Stimulated activated CD4-positive, alpha-beta T cell treated with anti-CD3 and anti-CD28 coated beads, TNF-alpha, amount 100 ng/mL, for 4 hours (primary cell): ENCODE measurements at places on chromosomes 3 and 15.

DNA sequence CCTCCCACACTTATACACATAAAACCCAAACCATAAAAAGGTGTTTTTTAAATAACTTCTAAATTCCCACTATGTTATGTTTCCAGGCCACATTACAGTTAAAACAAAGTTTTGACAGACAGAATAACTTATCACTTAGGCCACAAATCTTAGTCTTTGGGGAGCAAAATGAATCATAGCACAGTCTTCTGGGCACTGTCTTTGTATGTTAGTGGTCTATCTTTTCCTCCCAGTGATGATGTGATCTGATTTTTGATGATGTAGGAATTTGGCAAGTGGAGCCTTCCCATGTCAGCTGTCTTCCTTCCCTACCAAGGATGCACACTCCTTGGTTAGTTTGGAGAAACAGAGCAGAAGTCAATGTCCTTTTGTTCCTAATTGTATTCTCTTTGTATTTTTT, 67.3 kb downstream of the THSD4 start:
- no peak for DNase-seq

- no peak for DNase-seq
These were observed 239.0 kb upstream of the LRTM1 start for GRCh38 chr3:55166576-55167555.

GRCh38 chr3:74067296-74067695, 442.6 kb upstream of the PDZRN3 start:
- DNase-seq = no peak

GRCh38 chr3:196428041-196428440, 4.2 kb downstream of the UBXN7 start:
- DNase-seq = no peak

GRCh38 chr15:99921101-99921500, 187.9 kb upstream of the LYSMD4 start:
- DNase-seq = no peak

- no peak for DNase-seq
These were observed 129.6 kb downstream of the GADL1 start for GRCh38 chr3:30764891-30765290.

DNA sequence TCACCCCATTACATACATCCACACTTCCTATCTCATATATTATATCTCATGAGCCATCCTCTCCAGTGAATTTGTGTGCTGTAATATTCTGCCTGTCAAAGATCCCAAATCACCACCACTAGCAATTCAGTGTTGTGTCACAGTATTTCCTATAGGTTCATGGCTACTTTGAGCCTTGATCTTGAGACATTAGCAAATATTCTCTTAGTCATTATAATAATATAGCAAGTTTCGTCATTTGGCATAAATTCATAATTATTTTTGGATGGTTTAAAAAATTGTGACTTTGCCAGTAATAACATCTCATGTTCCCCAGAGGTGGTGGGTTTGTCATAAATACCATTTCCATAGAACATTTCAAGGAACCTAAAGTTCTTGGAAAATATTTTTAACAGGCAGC, 47.7 kb downstream of the CMSS1 start:
- no peak for DNase-seq

GRCh38 chr15:62492900-62493299, 327.8 kb upstream of the C2CD4B start:
- DNase-seq = no peak

- DNase-seq = no peak
These were observed 166.4 kb upstream of the KCNMB2 start for GRCh38 chr3:178369811-178370210.

- no peak for DNase-seq
These were observed 24.6 kb upstream of the NECTIN3 start for GRCh38 chr3:111047042-111047441.

DNA sequence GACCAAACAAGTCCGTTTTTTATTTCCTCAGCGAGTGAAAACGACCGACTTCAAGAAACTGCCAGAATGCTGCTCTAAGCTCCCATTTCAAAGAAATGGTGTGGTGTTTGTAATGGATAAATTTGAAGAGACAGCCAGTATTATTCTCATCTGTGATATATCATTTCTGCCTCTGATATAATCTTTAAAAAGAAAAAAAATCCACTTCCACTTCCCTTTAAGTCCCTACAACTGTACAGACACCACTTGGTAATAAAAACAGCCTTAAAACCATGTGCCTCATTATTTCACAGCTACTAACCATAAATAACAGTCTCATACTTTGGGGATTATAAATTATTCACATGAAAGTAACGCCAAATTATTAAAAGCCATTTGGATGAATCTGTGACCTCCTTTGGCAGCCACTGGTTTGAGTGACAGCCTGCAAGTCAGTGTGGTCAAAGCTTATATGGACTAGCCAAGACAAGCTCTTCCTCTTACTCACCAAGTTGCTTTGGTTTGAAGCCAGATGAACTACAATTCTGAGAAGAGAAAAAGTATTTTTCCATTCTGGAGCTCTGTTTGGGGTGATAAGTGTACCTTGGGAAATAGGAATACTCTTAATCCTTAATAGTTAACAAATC, 168.0 kb downstream of the SHOX2 start:
- DNase-seq = no peak

- no peak for DNase-seq
These were observed 27.1 kb upstream of the LAMP3 start for GRCh38 chr3:183189641-183190040.

GRCh38 chr3:125121246-125122010, 65.6 kb upstream of the HEG1 start:
- DNase-seq = no peak

- DNase-seq = no peak
These were observed 10.6 kb upstream of the GCSAM start for GRCh38 chr3:112143689-112144088.

DNA sequence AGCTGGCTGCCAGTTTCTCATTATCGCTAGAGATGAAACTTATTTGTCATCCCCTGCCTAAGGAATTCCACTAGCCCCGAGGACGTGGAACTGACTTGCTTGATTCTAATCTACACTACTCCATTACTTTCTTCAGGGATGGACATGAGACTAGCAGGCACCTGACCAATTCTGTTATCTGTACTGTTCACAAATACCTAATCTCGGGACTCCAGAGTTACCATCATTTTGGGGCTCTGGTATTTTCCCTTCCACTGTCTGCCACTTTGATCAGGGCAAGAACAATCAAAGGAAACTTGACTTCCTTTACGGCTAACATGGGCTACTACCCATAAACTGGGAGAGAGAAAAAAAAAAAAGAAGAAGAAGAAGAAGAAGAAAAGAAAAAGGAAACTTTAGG, 27.8 kb downstream of the BMF start:
- DNase-seq = no peak

DNA sequence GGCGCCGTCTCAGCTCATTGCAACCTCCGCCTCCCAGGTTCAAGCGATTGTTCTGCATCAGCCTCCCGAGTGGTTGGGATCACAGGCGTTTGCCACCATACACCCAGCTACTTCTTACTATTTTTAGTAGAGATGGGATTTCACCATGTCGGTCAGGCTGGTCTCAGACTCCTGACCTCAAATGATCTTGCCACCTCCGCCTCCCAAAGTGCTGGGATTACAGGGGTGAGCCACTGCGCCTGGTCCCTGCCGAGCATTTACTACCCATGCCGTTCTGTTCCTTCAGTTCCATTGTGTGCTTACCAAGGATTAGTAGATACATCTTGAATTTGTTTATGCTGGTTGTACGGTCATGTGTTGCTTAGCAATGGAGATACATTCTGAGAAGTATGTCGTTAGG, 10.3 kb downstream of the CHD2 start:
- no peak for DNase-seq

DNA sequence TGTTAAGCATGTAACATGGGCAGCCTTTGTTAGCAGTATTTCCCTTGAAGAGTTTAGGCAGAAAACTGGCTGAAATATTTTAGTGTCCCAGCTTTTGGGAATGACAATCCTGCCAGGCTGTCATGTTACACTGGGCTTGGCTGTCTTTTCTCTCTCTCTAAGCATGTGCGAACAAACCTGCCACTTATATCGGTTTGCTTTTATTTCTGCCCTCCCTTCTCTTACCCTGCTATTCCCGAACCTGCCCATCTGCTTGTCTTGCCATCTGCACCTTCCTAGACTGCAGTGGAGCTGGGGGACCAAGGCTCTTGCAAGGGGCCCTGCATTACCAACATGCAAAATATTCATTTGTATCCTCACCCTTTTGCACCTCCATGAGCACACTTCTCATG, 339.6 kb downstream of the EPHB1 start:
- no peak for DNase-seq

DNA sequence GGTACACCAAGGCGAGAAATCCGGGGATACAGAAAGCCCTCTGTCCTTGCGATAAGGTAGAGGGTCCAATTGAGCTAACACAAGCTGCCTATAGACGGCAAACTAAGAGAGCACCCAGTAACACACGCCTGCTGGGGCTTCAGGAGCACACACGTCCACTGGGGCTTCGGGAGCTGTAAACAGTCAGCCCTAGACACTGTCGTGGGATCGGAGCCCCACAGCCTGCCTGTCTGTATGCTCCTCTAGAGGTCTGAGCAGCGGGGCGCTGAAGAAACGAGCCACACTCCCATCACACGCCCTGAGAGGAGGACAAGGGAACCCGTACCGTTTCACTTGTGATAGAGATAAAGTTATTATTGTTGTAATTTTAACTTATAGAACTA, 486 bp downstream of the SAMMSON start:
- no peak for DNase-seq

DNA sequence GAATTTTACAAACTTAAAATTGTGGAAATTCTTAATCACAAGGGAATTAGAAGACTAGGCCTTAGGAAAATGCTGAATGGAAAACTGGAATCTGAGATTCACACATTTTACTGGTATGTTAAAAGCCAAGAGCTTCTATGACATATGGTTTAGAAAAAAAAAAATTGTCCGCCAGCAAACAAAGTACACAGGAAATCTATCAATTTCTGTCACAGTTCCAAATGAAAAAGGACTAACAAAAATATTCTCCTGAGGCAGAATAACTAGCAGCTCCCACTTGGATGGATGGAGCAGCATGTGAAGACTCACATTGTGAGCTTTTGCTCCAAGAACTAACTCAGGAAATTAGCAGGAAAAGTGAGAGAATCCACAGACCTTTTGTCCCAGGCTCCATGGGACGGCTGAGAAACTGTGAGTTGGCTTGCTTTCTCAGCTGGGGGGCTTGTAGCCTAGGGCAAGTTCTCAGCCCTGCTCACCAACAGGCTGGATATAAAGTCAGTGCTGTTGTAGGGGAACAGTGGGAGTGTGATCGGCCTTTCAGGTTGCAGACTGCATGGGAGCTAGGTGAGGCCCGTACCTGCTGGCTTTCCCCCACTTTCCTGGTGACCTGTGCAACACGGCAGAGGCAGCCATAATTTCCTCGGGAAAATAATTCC, 731.1 kb upstream of the SGO1 start:
- no peak for DNase-seq

- no peak for DNase-seq
These were observed 175.5 kb downstream of the ADAMTS17 start for GRCh38 chr15:100166313-100166712.

DNA sequence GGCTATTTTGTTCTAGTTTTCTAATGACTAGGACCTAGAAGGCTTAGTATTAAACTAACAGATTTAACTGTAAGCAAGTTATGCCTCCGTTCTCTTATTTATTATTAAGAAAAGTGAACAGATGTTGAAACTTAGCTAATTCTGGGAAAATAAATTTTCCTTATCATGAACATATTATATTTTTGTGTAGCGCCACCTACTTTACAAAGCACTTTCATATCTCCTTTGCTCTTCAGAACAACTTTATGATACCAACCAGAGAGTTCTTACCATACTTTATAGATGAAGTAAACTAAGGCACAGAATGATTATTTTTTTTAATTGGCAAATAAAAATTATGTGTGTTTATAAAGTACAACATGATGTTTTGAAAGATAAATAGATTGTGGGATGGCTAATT, 59.4 kb downstream of the NME9 start:
- DNase-seq = no peak

- DNase-seq = no peak
These were observed 146.2 kb upstream of the SEMA6D start for GRCh38 chr15:47570881-47571640.

GRCh38 chr3:167305340-167305890, 74.7 kb downstream of the ZBBX start:
- no peak for DNase-seq

GRCh38 chr15:66833371-66833770, 131.3 kb downstream of the SMAD6 start:
- DNase-seq = no peak

DNA sequence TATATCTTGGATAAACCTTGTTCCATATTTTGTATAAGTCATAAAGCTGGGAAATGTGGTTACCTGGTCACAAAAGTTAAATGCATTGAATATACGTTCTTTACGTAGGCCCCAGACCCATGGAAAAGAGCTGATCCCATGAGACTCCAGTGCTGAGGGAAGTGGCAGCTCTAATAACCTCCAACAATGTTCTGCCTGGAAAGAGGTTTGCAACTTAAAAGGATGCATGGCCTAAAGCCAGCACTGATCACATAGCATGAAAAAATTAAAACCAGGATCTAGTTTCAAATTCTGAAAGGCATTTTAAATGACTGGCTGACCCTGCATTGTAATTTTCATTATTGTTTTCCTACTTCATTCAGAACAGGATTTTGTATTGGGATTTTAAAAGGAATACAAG, 27.9 kb upstream of the STRIT1 start:
- no peak for DNase-seq

DNA sequence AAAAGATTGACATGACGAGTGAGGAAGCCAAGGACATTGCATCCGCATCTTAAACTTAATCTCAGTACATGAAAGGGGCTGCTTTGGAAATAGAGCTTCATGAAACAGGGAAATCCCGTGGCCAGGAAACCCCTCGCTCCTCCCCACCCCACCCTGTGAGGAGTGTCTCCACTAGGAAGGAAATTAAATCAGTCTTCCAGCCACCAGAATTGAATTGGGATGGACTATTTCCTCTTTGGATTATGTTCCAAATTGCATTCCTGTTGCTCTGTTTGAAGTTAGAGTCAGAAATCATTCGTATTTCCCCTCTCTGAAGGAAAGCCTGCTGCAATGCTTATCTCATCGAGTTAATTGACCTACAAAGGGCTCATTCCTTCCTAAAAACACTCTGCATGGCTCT, 35.8 kb downstream of the CLDN11 start:
- DNase-seq = no peak

GRCh38 chr15:35991386-35991785, 445.4 kb upstream of the DPH6 start:
- no peak for DNase-seq

DNA sequence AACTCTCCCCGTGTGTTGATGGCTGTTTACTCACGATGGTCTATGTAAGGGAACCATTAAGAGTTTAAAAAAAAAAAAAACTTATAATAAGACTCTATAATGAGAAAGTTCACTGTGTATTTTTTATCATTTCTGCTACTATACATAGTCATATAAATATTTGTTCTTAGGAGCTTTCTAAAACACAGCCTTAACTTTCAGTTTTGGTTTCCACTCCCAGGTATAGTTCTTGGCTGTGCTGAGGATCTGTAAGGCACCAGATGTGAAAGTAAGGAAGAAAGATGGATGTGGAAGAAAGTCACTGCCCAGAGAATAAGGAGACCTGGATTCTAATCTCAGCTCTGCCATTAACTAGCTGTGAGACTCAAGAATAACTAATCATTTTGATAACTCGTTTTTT, 101.9 kb upstream of the THBS1 start:
- DNase-seq = no peak
